ENCODE measurements at places on chromosomes 2 and 18.

DNA sequence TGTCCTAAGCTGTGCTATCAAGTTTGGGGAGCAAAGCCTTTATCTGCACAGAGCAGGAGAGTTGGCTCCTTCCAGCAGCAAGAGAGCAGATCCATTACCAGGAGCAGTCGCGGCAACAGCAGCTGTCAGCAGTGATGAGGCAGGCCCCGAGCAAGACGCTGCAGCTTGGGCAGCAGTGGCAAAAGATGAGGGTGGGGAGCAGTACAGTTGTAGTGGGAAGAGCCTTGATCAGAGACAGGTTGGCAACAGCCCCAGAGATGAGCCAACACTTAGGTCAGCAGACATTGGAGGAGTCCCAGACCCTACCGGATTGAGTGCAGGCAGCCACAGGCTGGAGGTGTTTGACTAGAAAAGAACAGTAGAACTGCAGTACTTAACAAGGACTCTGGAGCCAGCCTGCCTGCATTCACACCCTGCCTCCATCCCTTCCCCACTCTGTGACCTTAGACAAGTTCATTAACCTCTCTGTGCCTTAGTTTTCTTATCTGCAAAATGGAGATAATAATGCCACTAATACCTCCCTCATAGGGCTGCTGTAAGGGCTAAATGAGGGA is 117.1 kb upstream of the SERTAD2 start:
- DNase-seq: no peak

DNA sequence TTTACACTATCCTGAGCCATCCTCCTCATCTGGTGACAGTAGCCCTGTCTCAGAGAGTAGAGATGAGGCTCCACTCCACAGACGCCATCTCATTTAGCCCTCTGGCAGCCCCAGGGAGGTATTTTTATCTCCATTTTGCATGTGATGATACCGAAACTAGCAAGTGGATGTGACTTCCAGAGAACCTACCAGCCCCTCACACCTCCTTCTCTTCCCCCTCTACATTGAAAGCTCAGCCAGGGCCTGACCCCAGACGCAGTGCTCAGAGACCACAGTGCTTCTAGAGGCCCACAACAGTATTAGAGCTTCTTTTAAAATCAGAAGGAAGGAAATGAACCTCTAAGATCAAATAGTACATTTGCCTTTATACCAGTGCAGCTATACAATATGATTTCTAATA is 8.3 kb downstream of the GYPC start:
- no peak for DNase-seq

DNA sequence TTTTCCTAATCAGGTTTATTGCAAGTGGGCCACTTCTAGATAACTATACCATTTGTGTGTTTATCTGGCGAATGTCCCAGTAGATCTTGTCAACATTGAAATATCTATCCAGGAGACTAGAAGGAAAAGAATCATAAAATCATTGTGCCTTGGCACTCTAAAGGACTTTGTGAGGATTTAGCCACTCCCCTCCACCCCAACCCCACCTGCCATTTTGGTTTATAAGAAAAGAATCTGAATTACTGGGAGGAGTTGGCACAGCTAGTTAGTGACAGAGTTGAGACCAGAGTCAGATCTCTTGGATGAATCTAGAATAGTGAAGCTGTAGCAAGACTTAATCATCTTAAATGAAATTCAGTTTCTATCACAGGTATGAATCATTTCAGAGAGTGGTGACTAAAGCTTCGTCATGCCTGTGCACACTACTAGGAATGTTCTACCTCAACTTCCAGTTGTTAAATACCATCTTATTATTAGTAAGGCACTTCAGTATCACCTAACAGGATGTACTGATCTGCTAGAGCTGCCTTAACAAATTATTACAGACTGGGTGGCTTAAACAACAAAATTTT is 212.7 kb upstream of the SLC14A2 start:
- no peak for DNase-seq

DNA sequence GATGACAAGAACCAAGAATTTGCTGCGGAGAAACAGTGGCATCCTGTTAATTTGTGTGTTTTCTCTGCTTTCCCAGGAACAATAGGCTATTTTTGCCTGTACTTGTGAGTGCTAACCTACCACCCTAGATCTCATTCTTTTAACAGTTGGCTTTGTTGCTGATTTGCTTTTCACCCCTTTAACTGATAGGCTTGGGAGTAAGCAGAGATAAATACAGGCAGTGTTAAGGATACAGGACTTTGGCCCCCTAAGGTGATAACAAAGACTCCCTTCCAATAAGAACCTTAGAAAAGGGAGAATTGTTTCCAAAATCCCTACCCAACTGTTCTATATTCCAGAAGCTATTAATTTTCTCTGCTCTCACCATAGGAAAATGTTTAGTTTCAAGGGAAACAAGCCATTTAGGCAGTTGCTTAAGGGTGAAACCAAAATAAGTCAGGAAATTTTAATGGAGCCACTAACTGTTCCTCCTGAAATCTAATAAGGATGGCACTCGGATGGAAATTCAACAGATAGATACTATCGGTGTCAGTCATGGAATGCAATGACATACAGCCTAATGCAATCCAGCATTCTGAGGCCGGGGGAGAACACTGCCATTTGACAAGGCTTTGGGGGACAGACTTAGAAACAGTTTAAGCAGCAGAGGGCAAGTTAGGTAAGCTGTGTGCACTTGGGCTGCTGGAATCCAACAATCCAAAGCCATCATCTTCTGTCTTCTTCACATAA is 238.8 kb downstream of the RNF152 start:
- no peak for DNase-seq

- no peak for DNase-seq
Measured at GRCh38 chr2:191611614-191612013, 66.3 kb upstream of the NABP1 start.

DNA sequence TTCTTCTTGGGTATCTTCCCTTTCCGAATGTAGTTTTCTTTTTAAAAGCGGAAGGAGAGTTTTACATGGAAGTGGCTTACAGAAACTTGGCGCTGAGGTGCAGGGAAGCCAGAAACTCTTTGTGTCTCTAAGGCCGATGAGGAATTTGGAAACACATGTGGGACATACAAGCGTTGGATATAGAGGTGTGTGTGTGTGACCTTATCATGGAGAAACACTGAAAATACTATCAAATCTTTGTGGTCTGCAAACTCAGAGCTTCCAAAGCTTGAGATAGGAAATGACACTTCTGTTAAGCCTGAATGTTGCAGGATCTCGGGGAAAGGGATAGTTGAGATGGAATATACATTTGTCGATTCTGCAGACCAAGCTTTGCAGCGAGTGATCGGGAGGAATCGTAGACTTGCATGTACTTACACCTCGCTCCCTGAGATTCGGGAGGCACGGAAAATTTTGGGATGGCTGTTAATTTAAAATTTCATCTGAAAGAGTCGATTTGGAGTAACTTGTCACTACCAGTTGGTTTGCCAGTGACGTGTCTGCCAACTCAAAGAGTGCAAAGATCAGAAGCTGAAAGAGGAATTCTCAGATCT is 1.0 kb downstream of the NAB1 start:
- no peak for DNase-seq

DNA sequence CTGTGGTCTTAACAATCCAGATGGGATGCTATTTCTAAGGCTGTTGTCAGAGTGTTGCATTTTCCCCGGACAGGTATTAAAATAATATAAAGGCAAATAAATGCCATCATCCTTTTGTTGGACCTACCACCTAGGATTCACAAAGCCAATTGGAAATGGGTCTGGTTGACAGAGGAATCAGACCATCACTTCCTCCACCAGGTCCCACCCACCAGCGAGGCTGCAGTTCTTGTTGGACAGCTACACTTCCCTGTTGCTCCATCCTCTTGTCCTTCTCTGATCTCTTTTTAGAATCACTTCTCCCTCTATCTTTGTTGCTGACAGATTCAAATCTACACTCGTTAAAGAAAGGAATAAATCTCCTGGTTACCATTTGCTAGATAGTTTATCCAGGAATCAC is 1.1 kb downstream of the TMEM169 start:
- DNase-seq: no peak

- DNase-seq: no peak
Measured at GRCh38 chr2:28341208-28341891, 51.3 kb upstream of the FOSL2 start.

DNA sequence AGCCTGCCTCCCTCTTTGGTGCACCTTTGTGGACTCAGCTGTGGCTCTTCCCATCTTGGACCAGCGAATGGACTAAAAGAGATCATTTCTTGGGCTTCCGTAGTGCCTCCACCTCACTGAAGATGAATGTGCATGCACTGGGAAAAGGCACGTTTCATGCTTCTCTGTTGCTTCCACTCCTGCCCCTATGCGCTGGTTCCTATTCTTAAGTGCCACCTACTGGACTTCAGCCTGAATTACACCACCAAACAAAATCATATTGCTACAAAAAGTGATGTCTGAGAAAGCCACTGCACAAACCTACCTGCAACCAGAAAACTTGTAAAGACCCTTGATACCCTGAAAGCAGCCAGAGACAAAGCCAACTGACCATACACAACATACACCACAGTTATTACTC is 695.6 kb downstream of the TSN start:
- DNase-seq: no peak

GRCh38 chr18:3605954-3606443 is 156.0 kb downstream of the TGIF1 start:
- no peak for DNase-seq

- DNase-seq: no peak
Measured at GRCh38 chr2:207503234-207503633, 26.5 kb upstream of the CREB1 start.

GRCh38 chr18:50297621-50298442 is 10.3 kb upstream of the CXXC1 start:
- DNase-seq: no peak

DNA sequence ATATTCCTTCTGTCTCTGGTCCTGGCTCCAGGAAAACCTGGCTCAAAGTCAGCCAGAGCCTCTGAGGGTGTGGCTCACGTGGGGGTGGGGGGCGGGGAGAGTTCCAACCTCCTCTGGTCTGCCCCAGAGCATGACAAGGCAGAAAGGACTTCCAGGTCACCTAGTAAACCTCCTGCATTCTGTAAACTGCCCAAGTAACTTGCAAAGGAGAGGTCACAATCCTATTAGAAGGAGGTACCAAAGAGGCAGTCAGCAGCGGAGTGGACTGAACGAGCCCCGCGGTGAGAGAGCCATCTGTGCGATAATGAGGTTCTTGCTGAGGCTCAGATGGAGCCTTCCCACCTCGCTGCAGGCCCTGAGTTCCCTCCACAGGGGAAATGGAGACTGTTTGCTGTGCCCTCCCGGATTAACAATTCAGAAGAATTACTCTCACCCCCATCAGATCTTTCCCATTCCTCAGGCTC is 58.9 kb upstream of the GATA6 start:
- DNase-seq: no peak

GRCh38 chr2:46332686-46333281 is 35.6 kb downstream of the EPAS1 start:
- DNase-seq: no peak

GRCh38 chr18:64244571-64244970 is 95.7 kb upstream of the LINC00305 start:
- DNase-seq: no peak

DNA sequence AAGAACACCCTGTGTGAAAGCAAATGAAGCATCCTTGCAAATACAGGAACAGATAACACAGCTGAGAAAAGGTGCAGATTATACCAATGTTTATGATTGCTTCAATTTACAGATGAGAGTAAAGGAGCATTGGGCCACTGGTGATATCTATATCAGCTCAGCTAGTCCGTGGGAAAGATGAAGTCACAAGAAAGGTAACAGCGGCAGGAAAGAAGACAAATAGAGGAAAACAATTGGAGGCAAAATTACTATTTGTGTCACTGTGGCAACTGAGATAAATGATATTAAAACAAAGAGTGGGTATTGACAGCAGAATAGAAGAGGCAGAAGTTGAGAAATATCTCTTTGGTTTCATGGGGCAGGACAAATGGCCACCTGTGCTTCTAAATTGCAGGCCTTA is 121.2 kb upstream of the CAVIN2 start:
- no peak for DNase-seq

GRCh38 chr18:24014062-24014985 is at the start of gene TTC39C:
Gene TTC39C, plus strand, starts transcription at chr18:24014754. Its CDS starts 118 bp downstream, at chr18:24014872.
- DNase-seq: peak; percentile 65

- no peak for DNase-seq
Measured at GRCh38 chr2:241770185-241770935, 6.3 kb upstream of the GAL3ST2 start.

- DNase-seq: no peak
Measured at GRCh38 chr2:208466920-208467298, 60.3 kb downstream of the PTH2R start.

DNA sequence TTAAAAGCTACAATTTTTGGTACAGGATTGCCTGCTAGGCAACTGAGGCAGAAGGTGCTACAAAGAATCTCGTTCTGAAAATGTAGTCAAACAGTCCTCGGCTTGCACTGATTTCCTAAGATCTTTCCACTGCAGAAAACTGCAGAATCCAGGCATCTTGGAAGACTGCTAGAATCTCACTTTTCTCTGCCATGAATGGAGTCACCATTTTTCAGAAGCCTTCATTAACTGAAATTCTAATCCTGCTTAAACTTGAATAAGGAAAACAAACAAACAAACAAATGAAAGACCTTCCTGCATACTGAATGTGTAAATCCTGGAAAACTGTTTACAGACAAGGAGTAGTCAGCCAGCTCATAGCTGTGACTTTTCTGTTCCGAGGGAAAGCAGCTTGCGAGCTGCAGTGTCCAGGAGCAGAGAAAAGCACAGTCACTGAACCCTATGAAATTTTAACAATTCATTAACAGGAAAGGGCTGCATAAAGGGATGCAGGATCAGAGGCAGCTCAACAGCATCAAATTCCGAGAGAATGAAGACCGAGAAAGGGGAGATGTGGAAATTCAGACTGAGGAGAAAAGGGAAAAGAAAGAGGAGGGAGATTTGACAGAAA is 210.5 kb upstream of the PIK3C3 start:
- no peak for DNase-seq

DNA sequence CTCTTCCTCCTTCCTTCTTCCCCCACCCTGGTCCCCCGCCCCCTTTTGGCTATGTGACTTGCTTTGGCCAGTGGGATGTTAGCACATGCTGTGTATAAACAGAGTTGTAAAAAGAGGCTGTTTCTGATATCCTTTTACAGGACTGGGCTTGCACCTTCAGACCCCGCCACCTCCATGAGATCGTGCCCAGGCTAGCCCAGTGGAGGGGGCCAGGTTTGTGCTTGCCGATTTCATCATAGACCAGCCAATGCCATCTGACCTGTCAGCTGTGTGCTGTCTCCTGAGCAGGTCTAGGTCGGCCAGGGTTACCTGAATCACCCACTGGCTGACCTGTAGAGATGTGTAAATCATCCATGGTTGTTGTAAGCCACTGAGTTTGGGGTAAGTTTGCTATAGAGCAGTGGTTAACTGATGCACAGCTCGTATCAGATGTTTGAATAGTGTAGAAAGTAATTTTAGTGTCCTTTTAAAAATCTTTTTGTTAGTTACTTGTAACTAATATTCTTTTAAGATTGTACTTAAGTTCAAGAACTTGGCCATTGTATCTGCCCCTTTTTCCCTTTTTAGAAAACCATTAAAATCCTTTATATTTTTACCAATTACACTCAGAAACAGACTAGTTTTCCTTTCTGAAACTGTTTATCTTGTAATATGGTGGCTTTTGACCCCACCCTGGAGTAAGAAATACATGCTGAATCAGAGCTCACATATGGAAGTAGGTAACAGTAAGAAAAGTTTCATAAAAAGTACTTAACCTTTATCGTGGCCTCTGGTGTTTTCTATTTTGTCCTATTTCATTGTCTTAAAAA is 122.0 kb upstream of the MGAT5 start:
- no peak for DNase-seq

- DNase-seq: no peak
Measured at GRCh38 chr2:239889641-239890121, 135.5 kb downstream of the NDUFA10 start.

- DNase-seq: no peak
Measured at GRCh38 chr2:224890372-224890771, 151.9 kb downstream of the DOCK10 start.

GRCh38 chr2:133667085-133667484 is 98.8 kb upstream of the NCKAP5 start:
- no peak for DNase-seq

All from activated T-helper 1 cell treated with anti-CD3 and anti-CD28 coated beads, Interleukin-2, amount 50 U/mL, for 16 hours (primary cell).